ENCODE measurements at places on chromosomes 1 and 21.

- DNase-seq: no peak
Observed at GRCh38 chr1:32246888-32247273, at the start of gene FAM167B. Gene FAM167B, plus strand, starts transcription at chr1:32247222. Its CDS starts 200 bp downstream, at chr1:32247422.

GRCh38 chr1:20982316-20982715 lies 194.4 kb downstream of the EIF4G3 start:
- DNase-seq: no peak

DNA sequence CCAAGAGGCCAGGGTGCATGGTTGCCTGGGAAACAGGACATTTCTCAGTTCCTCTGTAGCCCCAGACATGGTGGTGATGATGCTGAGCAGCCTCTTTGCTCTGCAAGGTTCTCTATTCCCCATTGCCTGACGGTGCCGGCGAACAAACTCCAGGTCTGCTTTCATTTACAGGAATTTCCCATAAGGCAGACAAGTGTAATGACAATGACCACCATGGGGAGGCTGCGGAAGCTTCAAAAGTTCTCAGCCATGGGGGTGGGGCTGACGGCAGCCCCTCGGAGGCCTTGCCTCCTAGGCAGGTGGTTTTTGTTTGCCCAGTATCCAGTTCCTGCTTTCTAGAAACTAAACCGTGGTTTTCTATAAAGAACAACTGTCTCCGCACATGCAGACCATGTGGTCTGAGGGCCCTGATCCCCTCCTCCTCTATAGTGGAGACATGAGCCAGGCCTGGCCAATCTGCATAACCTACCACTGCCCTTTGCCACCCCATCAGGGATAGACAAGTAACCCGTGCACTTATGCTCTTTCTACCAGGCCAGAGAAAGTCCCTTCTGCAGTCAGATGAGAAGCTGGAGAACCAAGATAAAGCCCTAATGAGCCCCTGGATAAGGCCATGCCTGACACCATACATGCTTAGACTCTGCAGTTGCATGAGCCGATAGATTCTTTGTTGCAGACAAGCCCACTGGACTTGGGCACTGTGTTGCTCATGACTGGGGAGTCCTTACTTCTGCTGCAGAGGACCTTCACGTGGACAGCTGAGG lies 54.1 kb downstream of the LDLRAD2 start:
- DNase-seq: no peak

DNA sequence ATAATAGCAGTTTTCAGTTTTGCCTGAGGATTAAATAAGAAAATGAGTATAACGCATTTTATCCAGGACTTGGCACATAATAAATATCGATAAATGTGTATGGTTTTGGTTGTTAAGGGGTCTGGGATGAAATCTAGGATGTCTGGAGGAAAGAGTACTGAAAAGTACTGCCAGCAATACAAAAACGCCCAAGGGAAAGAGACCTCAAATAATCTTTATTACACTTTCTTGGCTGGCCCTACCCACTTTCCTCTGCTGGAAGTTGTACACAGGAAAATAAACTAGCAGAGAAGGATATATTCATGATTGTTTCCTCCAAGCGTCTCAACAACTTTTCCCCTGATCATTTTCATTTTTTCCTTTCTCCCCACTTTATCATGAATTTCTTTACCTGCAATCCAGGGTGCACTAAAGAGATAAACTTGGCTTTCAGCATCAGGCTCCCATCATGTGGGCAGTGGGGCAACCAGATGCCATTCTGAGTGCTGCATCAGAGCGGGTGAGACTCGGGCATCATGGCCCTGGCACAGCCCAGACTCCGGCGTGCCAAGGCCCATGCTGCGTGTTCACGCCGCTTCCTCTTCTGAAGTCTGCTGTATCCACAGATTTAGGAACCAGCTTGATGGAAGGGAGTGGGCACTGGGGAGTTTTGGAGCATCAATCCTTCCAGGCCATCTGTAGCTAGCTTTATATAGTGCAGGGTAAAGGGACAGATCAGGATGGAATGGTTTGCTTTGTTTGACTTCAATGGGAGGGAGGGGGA lies 35.8 kb upstream of the PLXNA2 start:
- DNase-seq: no peak

GRCh38 chr1:216670118-216670883 lies 52.9 kb downstream of the ESRRG start:
- no peak for DNase-seq

GRCh38 chr21:23977971-23978370 lies 1629.3 kb downstream of the MRPL39 start:
- no peak for DNase-seq

DNA sequence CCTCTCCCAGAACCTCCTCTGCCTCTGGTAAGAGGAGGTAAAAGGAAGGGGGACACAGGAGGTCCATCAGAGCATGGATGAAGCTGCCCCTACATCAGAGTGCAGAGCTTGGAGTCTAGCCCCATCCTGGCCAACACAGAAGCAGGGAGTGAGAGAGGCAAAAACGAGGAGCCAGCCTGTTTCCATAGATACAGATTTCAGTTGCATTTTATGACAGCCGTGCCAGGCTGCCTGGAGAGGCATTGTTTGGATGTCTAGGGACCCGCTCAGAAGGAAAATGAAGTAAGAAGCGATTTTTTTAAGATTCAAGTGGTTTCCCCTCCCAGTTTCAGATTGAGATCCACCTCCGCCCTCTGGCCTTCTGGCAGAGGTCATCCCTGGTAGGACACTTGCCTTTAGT lies 11.5 kb upstream of the GJA8 start:
- no peak for DNase-seq

GRCh38 chr21:35927262-35927661 lies 133.1 kb downstream of the SETD4 start:
- no peak for DNase-seq

- no peak for DNase-seq
Observed at GRCh38 chr1:175674186-175674585, 69.2 kb downstream of the TNR start.

- no peak for DNase-seq
Observed at GRCh38 chr1:230831771-230832170, 36.5 kb downstream of the C1orf198 start.

GRCh38 chr1:14184454-14184853 lies 414.0 kb upstream of the KAZN start:
- DNase-seq: no peak

DNA sequence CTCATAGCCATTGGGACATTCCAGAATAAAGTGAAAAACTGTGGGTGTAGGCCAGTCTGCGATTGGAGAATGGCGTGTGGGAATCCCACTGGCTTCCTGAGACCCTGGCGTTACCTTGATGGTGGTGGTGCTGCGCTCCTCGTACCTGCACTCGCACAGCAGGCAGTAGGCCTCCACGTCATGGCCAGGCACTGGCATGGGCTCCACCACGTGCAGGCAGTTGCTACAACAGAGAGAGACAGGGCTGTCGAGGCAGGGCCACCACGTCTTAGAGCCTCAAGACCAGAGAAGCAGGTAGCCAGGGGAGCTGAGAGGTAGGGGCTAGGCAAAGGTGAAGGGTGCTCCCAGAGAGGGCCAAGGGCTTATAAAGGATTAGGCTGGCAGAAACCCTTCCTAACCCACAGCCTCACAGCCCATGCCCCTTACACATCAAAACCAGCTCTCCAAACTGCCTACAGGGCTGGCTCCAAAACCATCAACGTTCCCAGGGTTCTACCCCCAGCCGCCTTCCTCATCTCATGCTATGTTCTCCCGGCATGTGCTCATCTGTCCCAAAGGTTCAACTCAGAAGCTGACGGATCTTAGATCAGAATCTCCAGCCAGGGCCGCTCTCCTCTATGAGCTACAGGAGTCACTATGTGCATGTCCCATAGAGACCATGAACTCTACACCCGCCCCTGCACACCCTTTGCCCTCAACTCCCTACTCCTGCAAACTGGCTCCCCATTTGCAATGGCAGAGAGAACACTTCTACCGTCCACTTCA lies 7.5 kb downstream of the TMEM9 start:
- no peak for DNase-seq

- no peak for DNase-seq
Observed at GRCh38 chr1:194821091-194821490, 1634.7 kb upstream of the B3GALT2 start.

DNA sequence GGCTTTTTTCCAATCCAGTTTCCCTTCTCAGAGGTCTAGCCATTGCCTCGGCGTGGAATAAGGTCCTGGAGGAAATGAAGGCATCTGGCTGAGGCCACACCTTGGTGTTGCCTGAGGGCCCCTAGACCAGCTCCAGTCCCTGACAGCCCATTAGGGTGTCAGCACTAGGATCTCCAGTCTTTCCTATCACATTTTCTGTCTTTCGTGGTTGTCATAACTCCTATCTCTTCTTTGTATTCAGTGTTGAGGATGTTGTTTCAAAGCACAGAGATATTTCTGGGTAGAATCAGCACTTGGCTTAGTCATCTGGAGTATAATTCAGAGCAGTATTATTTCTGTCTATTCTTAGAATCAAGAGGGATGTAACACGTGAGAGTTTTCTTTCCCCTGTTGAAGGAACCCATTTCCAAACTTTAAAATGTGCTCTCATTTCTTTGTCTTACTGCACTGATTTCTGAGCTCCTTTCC lies 844.3 kb downstream of the KCNT2 start:
- no peak for DNase-seq

DNA sequence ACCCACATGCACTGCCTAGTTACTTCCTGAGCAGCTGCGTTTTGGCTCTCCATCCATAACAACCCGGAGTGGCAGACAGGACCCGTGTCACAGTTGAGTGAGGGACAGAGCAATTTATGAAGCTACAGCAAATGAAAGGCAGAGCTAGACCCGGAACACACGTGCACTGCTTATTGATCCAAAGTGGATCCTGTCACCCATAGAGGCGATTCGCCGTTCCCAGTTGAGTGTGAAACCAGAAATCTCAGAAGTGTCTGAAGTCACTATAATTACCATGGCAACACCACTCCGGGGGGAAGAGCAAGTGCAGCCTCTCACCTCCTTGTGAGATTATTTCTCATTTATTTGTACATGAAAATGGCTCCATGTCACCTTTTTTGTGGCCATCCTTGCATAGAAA lies 365.2 kb downstream of the DSCAM start:
- DNase-seq: no peak

- DNase-seq: no peak
Observed at GRCh38 chr1:197486946-197487345, 218.9 kb downstream of the CRB1 start.

DNA sequence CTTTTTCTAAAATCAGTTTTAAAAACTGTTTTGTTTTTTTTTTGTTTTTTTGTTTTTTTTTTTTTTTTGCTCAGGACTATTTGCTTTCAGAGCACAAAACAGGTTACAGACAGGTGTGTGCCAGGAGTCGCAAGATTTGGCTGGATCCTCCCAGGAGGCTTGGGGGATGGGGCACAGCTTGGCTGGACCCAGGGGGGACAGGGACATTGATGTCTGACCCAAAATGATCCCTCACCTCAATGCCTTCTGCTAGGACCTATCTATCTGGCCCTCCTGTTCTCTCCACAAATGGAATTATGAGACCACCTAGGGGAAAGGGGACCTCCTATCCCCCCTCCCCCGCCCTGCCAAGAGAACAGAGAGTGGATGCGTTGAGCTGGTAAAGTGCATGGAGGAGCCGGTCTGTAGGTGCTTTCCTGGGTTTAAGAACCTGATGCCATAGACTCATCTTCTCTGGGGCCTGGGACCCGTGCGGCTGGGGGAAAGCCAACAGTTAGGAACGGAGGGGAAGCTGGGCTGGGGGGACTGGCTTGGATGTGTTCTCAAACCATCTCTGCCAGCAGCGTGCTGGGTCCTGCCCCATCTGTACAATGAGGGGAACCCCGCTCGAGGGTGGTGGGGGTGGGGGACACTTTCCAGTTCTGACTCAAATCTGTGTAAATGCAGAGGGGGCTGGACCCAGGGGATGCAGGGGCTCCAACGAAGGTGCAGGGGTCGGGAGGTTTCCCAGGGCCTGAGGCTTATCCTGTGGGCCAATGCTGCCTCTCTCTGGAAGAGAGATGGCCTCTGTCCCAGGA lies 28.9 kb downstream of the RUNX3 start:
- no peak for DNase-seq

DNA sequence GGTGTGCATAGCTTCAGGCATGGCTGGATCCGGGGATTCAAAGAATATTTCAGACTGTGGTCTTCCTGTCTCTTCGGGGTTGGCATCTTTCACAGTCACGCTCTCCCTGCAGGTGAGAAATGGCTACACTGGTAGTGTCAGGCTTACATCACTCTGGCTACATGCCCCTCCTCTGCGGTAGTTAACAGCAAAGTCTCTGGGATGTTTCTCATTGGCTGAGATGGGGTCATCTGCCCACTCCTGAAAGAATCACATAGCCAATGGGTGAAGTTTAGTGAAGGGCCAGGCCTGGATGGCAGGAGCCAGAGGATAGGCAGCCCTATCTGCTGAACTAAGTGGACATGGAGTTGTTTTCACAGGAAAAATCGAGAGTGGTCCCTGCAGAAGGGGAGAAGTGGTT lies 356.5 kb downstream of the MATN1 start:
- DNase-seq: no peak

- no peak for DNase-seq
Observed at GRCh38 chr1:205480349-205480985, 24.0 kb upstream of the CDK18 start.

GRCh38 chr1:63854091-63854490 lies 80.3 kb downstream of the ROR1 start:
- no peak for DNase-seq

GRCh38 chr1:44447051-44447810 lies 42.2 kb downstream of the RNF220 start:
- no peak for DNase-seq

DNA sequence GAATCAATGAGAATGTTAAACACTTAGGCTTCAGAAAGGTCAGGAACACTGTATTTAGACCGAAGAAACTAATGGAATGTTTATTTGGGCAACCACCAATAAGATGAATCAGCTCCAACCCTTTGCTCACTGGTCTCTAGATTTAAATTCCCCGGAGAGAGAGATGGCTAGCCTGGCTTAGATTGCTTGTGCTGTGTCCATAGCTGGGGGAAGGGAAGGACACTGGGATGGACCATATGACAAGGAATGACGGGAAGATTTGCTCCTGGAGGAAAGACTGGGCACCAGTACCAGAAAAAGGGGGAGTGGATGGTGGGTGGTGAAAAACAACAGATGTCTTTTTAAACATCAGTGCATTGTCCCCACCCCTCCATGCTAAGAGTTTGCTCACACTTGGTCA lies 426.6 kb downstream of the DUSP10 start:
- no peak for DNase-seq

- no peak for DNase-seq
Observed at GRCh38 chr1:88685259-88685620, 1.2 kb downstream of the PKN2 start.

GRCh38 chr1:91805311-91805801 lies 80.6 kb downstream of the TGFBR3 start:
- DNase-seq: no peak

DNA sequence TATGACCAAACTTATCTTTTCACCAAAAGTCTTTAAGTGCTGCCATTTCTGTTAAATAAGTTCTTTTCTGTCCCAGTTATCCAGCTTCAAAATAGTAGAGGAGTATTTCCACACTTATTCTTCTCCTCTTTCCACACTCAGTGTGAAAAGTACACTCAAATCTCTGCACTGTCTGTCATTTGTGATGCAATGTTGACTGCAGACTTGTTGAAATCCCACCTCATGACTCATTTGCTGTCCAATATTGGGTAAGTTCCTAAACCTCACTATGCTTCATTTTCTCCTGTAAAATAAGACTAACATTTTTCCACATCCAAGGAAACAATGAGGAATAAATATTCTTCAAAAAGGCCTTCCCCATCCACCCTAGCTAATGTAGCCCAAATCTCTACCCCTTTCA lies 17.5 kb downstream of the LRRIQ3 start:
- DNase-seq: no peak

- no peak for DNase-seq
Observed at GRCh38 chr1:159100589-159100988, 24.0 kb upstream of the AIM2 start.

All from activated naive CD4-positive, alpha-beta T cell (primary cell).